NCI-H2171 treated with DMSO at 0.1 percent for 48 hours (cell line): ENCODE measurements at places on chromosomes 1 and 21.

DNA sequence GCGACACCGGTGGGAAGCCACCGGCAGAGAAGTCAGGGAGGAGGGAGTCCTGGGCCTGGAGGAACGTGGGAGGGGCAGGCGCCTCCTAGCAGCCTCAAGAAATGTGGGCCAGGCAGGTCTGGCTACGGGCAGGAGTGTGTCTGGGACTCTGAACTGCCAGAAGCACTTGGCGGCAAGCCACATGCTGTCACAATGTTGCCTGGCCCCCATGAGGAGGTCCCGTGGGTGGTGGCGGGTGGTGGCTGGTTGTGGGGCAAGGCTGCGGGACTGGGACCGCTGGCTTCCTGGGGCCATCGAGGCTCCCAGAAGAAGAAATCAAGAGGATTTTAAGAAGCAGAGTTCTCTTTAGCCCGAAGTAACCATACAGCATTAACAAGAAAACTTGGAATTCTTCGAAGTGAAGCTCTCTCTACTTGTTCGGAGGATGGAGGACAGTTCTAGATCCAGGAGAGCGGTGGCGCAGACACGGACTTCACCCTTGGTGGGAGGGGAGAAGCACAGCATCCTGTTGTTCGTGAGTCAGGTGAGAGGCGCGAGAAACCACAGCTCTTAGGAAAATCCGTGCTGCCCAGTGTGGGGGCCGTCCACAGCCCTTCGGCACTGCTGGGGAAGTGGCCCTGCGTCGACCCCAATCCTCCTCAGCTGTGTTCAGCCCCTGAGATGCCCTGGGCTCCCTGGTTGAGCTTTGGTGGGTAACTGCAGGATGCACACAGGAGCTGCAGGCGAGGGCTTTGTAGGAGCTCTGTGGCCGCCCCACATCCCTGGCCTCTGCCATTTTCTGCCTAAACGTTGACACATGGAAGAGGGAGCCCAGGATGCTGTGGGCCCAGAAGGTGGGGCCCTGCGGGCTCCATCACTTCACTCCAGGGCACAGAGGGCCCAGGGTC lies 12.4 kb downstream of the SKI start:
- no peak for DNase-seq

GRCh38 chr21:38477226-38477625 lies 21.1 kb downstream of the ERG start:
- DNase-seq, result no peak

- DNase-seq, result no peak
These were observed 195.0 kb upstream of the FOXD3 start for GRCh38 chr1:63127376-63127775.

DNA sequence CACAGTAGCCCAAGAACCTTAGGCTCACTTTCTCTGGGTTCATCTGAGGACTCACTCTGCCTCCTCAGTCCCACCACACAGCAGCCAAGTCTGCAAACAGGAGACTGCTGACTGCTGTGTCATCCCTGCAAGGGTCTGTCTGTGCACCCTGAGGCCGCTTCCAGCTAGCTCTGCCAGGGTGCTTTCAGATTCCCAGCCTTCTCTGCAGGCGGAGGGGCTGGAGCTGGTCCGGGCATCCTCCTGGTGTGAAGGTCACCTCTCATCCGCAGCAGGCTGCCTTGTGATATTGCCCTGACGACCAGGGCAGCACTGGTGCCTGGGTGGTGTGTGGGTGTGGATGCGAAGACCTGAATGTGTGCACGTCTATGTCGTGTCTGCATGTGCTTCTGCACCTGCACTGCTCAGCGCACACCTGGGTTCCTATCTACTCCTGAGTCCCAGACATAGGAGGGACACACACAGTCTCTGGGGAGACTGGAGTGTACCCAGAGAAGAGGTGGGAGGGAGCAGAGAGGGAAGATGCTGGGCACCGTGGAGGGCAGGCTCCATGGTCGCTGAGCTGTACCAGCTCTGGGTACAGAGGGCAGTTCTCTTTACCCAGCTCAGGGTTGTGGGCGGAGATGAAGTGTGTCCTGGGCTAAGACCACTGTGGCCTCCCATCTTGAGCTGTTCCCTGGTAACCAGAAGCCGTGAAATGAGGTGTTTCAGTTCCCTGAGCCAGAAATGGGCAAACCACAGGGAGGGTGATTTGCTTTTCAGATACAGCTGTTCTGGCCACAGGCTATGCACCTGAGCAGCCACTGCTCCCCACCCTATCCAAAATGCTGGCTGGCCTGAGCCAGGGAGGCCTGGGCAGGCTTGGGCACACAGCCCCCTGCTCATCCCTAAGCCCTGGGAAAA lies 160.9 kb upstream of the CSF3R start:
- DNase-seq, result no peak

DNA sequence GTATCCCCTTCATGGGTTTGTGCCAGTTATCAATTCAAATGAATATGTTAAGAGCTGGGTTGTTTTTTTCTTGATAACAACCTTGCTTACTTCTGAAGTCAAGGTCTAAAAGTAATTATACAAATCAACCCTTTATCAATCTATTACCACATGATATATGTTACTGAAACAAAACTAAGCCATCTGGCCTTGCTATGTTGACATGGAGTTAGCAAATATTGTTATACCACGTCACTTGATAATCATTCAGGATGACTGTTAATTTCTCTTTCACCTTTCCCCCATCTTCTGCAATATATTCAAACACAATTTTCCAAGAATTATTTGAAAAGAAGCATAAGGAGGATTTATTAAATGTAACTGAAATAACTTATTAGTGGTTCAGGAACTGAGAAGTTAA lies 72.6 kb downstream of the DTL start:
- no peak for DNase-seq

DNA sequence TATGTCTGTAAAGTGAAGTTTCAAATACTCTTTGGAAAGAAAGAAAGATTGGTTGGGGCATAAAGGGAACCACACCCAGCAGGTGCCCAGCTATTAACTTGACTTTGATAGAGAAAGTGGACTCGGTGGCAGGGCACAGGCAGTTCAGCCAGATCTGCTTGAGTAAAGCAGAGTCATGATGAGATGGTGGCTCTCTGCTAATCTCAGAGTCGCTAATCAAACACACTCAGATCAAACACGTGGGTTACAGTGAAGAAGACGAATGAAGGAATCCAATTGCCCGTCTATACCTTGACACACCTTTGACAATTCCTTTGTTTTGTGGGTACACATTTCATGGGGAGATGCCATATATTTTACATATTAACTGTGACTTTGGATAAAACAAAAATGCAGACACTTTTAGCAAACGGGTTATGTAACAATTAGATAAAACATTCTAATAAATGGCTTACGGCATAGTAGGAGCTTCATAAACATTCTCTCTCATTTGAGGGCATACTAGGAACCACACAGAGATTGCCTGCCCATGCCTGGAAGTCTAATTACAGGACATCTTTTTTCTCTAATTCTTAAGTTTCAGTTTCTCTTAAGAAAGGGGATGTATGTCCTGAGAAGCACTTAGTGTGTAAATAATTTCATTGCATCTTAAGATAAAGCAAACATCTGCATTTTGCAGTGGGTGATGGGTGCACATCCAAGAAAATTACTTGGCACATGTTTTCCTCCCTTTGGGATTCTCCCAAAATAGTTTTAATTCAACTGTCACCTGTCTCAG lies 7.2 kb downstream of the CBR1 start:
- no peak for DNase-seq

- no peak for DNase-seq
These were observed 35.0 kb downstream of the CTTNBP2NL start for GRCh38 chr1:112431038-112431437.

GRCh38 chr1:43934101-43934985 lies 742 bp downstream of the ARTN start:
- DNase-seq, result peak; percentile 74

DNA sequence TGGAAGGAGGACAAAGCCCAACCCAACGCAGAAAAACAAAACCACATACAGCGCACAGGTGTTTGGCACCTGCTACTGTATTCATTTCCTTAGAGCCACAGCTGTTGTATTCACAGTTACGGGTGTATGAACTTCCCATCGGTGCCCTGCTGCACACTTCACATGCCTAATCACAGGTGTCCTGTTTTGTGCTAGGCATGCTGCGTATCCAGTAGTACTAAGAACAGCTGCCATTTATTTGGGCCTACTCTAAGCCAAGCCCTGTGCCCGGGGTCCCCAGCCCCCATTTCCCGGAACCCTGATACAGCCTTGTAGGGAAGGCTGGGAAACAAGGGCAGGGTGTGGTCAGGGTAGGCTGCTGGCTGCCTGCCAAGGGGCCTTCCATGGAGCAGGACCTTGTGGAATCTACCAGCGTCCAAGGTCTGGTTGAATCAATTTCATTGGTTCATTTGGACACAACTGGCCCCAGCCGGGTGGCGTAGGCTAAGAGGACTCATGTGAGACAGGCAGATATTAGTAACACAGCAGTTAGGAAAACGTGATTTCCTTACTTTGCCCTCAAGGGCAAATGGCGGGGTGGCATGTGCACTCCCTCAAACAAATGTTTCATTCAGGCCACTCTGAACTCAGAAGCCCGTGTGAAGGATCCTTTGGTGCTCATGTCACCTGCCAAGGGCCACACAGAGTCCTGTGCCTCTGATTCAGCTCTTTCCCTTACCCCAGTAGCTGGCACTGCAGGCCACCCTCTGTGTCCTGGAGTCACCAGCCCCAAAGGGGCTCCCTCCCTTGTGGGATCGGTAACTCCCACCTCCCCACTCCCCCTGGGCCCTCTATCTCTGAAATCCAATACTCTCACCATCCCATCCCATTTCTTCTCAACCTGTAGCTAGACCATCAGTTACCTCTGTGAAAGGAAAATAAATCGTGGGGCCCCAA lies 986 bp upstream of the RNF186 start:
- peak; percentile 97 for DNase-seq

DNA sequence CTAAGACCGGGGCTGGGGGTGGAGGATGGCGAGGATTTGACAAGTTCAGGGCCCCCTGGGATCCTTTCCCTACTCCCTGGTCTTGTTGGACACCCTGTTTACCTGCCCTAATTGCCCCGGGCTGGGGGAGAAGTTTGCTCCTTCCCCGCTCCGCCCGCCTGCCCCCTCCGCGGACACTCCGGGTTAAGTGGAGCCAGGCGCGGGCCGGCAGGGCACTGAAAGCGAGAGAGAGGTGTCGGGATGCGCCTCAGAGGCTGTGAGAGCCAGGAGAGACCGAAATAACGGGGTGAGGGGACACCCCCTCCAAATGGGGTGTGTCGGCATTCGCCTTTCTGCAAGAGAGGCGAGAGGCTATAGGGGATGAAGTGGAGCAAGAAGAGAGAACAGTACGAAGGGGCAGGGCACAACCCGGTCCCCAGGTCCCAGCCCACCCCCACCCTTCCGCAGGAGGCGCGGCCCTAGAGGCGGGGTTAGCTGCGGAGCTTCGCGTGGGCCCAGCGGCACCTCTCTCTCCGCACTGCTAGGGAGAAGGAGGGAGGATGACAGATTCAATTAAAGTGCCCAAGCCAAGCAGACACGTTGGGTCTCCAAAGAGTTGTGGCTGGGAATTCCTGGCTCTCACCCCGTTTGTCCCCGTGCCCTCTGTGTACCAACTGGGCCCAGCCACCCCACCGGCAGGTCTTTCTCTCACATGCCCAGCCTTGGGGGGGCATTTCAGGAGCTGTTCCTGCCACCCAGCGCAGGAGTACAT lies 3.8 kb downstream of the EFNA3 start:
- no peak for DNase-seq

DNA sequence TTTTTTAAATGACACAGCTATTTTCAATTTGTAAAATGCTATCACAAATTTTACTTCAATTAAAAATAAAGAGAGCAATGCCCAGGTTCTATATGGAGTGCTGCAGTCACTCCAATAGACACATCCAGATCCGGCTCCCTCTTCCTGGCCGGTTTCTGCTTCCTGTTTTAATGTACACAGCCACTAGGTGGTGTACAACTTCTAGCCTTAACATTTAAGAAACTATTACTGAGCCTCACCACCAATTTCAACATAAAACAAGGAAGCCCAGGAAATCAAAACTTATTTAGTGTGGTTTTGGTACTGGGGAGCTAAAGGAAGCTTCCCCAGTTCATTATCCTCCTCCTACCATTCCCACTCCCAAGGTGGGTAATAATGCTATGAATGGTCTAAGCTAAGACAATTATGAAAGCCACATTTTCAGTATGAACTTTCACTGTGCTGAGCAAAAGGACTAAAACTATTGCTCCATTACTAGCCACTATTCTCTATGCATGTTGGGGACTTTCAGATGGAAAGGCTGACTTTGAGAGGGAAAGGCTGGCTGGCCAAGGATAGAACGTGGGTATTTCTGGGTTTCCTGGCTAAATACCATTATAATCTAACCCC lies 25.5 kb upstream of the MTMR11 start:
- DNase-seq, result peak; percentile 56

GRCh38 chr1:35717911-35718476 lies 690 bp downstream of the C1orf216 start:
- peak; percentile 12 for DNase-seq

DNA sequence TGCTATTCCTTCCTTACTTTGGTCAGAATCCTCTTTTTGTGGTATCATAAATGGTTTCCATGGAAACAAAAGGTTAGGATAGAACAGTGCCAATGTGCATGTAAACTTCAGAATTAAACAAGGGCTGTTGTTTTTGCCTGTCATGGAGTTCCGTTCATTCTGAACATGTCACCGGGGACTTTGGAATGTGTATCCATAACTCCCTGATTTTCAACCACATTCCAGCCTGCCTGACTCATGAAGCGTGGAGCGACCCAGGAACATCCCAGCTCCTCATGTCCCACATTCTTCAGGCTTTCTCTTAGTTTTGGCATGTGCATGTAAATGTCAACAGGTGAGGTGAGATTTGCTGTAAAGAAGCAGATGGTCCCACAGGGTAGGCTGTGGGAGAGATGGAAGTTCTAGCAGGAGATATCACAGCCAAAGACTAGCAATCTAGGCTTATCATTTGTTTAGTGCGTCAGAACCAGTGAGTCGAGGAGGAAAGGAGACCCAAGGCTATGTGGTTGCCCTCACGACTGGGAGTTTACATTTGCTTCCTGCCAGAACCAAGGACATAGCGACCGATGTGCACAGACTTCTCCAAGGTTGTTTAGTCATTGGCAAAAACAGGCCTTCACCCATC lies 23.0 kb upstream of the DNAJC11 start:
- no peak for DNase-seq
